ENCODE measurements at places on chromosomes 5 and 9.

GRCh38 chr5:42887097-42887496 is 75.4 kb upstream of the SELENOP start:
- DNase-seq: peak; percentile 48

DNA sequence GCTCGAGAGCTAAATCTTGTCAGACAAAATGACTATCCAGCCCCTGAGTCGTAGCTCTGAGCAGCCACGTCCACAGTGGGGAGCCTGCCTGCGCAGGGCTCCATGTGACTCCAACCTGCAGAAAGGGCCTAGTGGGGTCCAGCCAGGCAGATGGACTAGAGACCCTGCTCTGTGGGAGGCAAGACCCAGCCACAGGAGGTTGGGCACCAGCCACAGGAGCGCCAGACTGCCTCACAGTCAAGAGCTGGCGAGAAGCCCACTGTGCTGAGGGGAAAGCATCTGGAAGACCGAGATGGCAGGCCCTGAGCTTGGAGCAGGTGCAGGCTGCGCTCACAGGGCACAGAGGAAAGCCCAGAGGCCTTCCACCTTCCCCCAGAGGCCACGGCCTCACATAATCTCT is 61.4 kb downstream of the C5orf15 start:
- DNase-seq: peak; percentile 40

- DNase-seq: peak; percentile 61
Observed at GRCh38 chr5:163695830-163696578, 190.6 kb downstream of the MAT2B start.

DNA sequence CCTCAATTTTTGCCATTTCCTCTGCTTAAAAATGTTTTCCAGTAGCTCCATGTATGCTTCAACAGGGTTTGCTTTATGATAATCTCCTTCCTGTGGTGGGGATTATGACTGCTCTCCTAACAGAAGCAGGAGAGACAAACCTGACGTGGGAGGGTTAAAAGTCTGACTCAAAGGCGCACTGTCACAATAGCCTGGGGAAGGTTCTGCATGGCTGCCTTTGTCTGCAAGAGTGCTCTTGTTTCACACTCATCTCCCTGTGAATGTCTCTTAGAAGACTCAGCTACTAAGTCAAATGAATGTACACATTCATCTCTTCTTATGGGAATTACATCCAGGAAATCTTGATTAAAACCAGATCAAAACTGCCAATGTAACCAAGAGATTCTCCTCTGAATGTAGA is 90.9 kb upstream of the MTAP start:
- peak; percentile 9 for DNase-seq

DNA sequence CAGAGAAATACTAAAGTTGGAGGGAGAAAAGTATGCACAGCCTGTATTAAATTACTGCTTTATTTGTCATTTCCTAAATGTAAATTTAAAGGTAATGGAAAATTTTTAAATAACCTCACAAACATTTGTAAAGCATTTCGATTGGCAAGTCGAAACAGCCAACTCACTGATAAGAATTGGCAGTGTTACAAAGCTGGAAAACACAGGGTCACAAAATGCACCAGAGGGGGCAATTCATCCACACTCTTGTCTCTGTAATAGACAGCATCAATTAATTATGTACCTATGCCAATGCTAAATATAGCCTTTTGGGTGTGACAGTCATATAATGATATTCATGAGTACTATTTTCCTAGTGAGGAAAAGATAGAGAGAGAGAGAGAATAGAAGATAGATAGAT is 140.6 kb upstream of the PRLR start:
- no peak for DNase-seq

DNA sequence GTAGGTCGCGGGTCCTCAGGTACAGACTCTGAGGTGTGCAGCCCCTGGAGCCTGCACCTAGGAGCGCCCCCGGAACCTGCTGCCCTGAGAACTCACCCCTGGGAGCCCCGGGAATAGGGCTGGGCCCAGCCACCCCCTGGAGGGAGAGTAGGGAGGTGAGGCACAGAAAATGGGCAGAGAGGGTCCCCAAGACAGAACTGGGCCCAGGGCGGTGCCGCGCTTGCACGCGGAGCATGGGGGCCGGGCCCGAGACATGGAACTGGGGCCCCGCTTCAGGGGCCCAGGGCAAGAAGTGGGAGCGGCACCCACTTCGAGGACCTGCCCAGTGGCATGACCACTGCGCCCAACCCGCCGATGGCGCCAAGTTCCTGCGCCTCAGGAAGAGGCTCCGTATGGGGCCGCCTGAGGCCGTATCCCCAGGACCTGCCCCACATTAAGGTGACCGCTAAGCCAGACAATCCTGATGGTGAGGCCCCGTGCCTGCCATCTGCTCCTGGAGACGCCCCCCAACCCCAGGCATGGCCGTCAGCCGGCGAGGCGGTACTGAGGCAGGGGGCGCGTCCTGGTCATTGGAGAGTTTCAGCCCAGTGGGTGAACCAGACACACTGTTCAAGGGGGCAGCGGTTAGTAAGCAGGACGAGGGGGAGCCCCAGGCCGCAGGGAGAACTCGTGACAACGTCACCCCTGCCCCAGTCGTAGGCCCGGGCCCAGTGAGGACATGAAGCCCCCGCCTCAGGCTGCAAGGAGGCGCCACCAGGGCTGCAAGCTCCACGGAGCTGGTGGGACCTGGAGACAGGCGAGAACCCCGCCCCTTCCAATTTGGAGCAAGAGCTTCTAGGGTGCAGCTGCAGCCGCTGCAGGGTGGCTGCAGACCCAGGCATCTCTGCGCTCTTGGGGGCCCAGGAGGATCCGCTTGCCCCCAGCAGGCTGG is 89.5 kb upstream of the PUM3 start:
- DNase-seq: no peak

GRCh38 chr9:6884101-6884500 is 126.3 kb downstream of the KDM4C start:
- peak; percentile 15 for DNase-seq

DNA sequence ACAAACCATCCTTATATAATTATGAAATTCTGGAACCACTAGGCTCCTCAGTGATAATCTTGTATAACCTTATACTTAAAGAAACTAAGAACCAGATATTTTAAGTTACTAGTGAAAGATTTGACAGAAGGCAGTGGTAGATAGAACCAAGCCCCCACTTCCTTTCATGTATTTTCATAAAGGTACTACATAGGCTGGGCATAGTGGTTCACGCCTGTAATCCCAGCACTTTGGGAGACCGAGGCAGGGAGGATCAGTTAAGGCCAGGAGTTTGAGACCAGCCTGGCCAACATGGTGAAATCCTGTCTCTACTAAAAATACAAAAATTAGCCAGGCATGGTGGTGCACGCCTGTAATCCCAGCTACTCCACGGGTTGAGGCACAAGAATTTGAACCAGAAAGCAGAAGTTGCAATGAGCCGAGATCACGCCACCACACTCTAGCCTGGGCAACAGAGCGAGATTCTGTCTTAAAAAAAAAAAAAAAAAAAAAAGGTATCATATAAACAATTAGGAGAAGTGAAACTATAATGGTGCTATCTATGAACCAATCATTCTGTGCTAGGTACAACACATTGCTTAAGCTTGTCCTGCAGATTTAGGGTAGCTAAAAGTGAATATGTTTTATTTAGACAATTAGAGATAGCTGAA is 27.9 kb upstream of the DTWD2 start:
- no peak for DNase-seq

GRCh38 chr9:129420721-129421120 is 200.2 kb downstream of the C9orf50 start:
- no peak for DNase-seq

GRCh38 chr9:109477258-109478050 is 20.7 kb downstream of the PTPN3 start:
- peak; percentile 53 for DNase-seq

GRCh38 chr9:35374436-35374835 is 115.5 kb upstream of the RUSC2 start:
- peak; percentile 47 for DNase-seq

DNA sequence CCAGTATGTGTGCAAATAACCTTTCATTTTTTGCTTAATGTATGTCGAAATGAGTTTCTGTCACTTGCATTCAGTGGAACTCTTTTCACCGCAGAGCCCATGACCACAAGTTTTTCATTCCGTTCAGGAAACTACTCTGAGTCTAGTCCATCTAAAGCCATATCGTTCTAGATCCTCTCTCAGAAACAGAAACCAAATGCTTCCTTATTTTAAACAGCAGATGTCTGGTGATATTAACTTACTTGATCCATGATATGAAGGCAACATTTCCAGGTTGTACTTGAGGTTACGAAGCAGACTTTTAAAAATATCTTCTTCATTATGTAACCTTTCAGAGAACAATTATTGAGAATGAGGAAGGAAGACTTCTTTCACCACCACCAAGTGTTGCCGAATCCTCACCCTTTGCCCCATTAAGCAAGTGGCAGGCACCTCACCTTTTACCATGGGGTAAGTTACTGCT is 72.4 kb upstream of the GNAQ start:
- no peak for DNase-seq

DNA sequence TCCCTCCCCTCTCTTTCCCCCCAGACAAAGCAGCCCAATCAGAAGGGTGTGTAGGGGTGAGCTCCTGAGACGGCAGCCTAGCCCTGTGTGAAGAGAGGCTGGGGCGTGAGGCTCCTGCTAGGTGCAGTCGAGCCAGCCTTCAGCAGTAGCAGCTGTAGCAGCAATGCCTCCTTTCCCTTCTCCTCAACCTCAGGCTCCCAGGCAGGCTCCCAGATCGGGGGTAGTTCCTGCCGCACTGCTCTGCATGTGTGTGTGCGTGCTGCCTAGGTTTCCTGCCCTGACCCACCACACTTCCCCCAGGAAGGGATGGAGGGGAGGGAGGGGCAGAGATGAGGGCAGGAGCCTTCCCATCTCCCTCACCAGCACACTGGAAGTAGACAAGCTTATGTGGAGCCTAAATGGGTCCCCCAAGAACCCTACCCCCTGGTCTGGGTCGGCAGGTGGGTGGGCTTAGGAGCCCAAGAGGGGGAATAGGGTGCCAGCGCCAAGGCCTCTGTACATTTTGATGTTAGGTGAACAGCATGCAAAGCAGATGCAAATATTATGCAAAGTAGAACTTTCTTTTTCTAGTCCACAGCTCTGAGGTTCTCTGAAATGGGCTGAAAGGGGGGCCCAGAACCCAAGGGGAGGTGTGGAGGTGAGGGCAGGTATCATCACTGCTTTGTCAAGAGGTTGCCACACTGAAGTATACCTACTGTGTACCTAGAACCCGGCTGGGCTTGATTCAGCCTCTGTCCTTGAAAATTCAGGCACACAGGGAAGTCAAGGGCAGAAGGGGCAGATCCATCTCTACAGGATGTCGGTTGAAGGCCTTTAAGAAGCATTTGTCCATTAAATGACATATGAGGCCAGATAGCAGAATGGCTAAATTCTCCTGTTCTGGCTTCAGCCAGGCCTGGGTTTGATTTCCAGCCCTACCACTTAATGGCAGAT is 57.8 kb downstream of the CXXC5 start:
- DNase-seq: no peak

DNA sequence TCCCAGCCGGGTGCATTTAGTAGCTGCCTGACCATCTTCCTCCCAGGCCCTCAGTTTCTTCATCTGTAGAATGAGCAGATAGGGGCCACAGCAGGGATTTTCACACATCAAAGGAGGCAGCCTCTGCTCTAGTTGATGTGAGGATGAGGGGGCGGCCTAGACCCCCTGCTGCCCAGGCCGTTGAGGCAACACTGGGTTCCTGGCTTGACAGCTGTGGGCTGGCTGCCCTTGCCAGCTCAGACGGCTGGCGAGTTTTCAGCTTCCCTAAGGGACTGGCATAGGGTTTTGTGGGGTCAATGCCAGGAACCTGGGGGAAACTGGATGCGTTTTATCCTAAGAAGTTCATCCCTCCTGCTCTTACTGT is 49.6 kb downstream of the NDST1 start:
- DNase-seq: no peak

GRCh38 chr9:93468763-93469456 is 15.5 kb upstream of the FAM120AOS start:
- DNase-seq: no peak

- no peak for DNase-seq
Observed at GRCh38 chr5:154370119-154370518, 75.7 kb upstream of the SAP30L start.

DNA sequence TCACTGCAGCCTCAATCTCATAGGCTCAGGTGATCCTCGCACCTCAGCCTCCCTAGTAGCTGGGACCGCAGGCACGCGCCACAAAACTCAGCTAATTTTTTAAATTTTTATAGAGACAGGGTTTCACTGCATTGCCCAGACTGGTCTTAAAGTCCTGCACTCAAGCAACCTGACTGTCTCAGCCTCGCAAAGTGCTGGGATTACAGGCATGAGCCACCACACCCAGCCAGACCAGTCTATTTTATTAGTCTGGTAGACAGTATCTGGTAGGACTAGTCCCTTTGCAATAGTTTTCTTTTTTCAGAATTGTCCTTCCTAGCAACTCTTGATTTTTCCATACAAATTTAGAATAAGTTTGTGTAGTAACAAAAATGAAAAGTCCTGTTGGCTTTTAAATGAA is 14.1 kb upstream of the GPR150 start:
- no peak for DNase-seq

DNA sequence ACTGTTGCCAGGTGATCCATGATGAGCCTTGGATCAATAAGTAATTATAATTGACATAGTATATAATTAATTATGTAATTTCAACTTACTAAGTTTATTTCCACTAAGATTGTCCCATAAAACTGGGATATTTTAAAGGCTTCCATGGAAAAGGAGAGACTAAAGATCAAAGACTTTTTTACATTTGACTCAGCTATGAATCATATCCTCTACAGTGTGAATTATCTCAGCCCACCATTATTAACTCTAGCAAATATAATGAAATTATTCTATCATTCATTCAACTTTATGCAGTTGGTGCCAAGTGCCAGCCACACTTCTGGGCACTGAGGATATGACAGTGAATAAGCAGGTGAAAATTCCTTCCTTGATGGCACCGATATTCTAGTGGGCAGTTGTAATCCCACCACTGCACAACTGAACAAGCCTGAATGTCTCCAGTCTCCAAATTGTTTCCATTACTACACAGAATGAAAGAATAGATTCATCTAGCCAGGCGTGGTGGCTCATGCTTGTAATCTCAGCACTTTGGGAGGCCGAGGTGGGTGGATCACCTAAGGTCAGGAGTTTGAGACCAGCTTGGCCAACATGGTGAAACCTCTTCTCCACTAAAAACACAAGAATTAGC is 21.9 kb upstream of the TXN start:
- no peak for DNase-seq

- no peak for DNase-seq
Observed at GRCh38 chr5:180647941-180648500, 1.4 kb downstream of the FLT4 start.

DNA sequence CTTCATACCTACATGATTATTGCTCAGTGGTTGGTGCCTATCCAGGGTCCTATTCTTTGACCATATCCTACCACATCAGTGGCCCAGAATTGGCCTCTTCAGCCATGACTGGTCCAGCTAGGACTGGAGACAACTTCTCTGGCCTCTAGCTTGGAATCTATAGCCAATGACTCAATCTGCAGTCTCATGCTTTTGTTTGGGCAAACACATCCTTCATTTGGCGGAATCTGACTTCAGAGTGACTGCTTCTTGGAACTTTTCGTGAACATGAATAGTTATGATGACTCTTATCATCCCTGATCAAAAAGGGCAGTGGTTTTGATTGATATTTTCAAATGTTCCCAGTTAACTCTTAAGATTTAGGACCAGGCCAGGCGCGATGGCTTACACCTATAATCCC is 134.1 kb downstream of the PAPPA start:
- DNase-seq: no peak
